Choroid plexus epithelial cell (primary cell): ENCODE measurements at places on chromosomes 1 and 21.

DNA sequence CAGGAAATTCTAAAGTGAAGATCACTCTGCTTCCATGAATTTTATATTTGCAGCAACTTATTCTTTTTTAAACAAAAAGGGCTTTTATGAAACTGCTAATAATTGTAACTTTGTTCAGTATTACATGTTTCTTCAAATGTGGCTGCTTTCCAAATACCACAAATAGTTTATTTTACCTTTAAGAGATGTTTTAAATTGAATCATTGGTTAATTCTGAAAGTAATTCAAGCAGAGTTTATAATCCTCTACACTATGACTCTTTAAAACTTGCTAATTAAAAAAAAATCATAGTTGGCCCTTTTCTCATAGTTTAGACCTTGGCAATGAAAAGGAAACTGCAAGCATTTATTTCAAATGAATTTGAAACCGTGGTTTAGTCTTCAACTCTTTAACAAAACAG, 59.6 kb downstream of the SDCCAG8 start:
- DNase-seq: no peak

- peak; percentile 25 for DNase-seq
Measured at GRCh38 chr1:53291574-53291973, 36.3 kb downstream of the LRP8 start.

GRCh38 chr1:50559421-50559820, 136.2 kb upstream of the DMRTA2 start:
- DNase-seq: no peak

DNA sequence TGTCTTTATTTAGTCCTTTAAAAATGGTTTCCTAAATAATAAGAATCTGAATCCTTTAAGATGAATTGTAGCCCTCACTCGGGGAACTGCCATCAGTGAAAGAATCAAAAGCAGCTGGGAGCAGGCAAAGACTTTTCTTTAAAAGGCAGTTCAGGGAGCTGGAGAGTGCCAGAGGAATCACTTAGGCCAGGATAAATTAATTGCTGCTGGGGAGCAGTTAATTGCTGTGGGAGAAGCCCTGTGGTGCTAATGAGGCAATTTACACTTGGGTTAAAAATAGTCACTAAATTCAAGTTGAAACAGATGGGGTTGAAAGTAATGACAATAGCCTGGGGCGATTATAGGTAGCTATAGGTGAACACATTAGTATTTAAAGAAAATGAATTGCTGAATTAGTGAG, 38.7 kb upstream of the COL24A1 start:
- no peak for DNase-seq

DNA sequence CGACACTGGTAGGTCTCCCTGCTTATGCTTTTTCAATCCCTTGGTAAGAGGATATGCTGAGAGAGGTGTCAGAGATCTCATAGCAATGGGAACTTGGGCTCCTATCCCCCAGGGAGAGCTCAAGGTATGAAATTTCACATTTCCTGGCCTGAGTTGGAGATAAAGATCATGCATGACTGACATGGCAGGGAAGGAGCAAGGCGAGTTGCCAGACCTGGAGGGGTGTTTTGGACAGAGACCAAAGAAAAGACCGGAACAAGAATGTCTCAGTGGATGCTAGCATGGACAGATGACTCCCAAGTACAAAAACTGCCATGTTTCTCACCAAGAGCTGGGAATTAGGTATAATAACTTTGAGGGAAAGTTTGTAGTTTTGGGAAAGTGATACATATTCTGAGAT, 334.1 kb upstream of the B3GALT2 start:
- DNase-seq: peak; percentile 20

DNA sequence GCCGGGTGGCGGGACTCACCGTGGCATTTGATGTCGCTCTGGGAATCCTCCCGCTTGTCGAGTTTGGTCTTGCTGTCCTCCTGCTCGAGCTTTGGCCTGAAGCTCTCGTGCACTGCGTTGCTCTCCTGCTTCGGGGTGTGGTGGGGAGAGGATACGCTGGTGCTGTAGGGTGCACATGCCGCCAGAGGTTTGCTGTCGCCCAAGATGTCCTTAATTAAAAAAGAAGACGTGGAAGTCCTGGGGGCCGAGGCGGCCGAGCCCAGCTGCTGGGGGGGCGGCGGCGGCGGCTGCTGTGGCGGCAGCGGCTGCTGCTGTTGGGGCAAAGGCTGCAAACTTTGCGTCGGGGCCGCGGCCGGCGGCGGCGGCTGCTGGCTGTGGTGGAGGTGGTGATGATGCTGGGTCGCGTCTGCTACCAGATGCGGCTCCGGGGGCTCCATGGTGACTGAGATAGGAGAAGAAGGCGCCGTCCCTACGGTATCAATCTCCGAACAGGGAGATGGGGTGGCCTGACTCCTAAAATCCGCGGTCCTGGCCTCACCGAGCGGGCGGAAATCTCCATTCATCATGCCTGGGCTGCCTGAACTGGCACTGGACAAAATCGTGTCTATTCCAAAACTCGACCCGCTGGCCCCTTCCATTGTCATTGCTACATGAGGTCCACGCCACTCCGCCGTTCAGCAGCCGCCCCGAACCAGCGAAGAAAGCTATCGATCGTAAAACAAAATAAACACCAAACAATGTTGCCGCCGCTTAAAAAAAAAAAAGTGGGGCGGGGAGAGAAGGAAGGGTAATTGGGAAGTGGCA, at the start of gene BARHL2:
Gene BARHL2 (minus strand): TSS at position 751 of the 804 bp plus-strand sequence. CDS start 107 bp downstream, at position 644.
- no peak for DNase-seq

- DNase-seq: peak; percentile 95
Measured at GRCh38 chr1:196558411-196558810, 49.8 kb downstream of the KCNT2 start.

DNA sequence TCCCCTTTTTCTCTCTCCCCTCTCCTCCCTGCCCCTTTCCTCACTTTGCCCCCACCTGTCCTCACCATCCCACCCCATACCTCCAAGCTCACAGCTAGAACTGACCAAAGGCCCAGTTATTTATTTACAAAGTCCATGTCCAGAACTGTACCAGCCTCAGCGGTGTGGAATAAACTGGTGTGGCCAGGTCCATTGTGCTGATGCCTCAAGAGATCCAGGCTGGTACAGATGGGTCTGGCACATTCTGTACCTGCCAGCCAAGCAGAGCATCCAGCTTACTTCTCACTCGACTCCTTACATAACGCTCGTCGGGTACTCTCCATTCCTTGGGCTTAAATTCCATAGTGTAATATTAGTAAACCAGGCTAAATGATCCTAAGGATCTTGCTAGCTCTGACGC, 11.8 kb downstream of the PDZK1IP1 start:
- DNase-seq: no peak

GRCh38 chr1:70353601-70354331, 756 bp downstream of the ANKRD13C start:
- peak; percentile 74 for DNase-seq

DNA sequence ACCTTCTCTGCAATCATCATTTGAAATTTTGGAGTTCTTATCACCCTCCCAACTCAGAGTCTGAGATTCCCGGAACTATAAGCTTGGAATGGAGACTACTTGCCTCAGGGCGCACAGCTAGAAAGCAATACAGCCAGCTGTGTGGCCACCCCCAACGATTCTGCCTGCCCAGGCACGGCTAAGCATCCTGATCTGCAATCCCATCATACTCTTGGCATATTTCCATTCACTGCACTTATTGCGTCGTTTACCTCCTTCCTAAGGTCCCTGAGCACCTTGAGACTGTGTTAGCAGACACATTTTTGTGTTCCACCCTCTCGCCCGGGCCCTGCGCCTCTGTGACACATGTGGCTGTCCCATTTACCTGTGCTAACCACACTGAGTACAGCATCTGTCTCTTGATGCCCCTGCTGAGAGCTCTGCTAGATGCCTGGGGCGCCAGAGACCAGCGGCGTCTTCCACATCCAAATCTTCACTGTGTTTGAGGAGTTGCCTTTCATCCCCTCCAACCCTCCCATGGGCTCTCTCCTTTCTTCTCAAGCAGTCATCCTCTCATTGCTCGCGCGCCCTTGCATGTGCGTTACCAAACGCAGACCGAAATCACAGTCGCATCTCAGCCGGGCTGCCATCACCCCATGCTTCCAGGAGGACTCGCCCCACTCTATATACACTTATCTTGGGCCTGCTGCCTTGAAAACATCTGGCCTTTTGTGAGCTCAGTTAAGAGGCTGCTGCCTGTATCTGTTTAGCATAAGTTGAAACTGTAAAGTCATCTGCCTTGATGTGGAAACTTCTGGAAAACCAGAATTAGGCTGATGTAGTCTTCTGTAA, 3.5 kb upstream of the CLDN19 start:
- no peak for DNase-seq

DNA sequence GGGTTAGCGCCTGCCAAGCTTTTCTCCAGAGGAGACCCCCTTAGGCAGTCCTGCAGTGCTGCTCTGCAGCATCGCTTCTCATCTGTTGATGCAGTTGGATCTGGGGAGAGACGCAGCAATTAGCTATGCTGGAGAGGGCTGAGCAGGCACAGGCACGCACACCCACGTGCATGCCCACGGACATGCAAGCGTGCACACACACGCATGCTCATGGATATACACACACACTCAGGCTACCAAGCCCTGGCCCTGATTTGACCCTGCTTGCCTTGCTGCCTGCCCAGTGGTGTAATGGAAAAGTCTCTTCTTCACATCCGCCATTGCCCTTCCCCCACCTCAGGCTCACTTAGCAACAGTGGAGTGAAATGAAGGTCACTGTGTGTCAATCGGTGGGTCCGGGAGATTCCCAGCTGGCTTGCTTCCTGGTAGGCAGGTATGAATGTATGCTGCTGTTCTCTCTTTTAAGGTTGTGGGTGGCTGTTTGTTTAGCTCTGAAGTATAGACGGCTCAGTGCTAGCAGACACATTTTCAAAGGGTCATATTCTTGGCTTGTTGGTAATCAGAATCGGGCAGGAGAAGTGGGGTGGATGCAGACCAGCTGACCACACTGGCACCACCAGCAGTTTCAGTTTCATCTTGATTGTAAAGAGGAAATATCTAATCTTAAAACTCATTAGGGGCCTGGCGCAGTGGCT, 9.5 kb downstream of the ATP1B1 start:
- DNase-seq: peak; percentile 76

- DNase-seq: no peak
Measured at GRCh38 chr1:165849353-165850133, 22.1 kb downstream of the UCK2 start.

DNA sequence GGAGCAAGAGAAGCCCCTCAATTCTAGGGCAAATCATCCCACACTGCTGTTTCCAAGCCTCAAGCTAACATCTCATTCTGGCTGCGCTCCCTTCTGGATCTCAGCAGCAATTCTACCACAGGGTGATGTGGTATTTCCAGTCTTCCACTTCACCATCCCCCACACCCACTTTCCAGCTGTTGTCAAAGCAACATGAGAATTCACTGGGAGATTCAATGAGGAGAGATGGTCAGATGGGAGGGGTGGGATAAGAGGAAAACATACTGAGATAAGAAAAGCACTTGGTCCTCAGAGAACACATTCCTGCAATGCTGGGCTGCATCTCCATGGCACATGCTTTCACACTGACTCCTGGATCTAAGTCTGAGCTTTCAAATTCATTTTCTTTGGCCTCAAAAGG, 47.3 kb upstream of the LRRC52 start:
- DNase-seq: no peak

GRCh38 chr1:154502066-154502743, at the start of the genes SHE and TDRD10:
Gene SHE, minus strand, starts transcription at chr1:154502412. Its CDS starts 386 bp downstream, at chr1:154502026.
Gene TDRD10, plus strand, starts transcription at chr1:154502219. Its CDS starts 4,685 bp downstream, at chr1:154506904.
- DNase-seq: no peak
